Ecto neural progenitor cell (in vitro differentiated cells): ENCODE measurements at places on chromosomes 5 and 9.

DNA sequence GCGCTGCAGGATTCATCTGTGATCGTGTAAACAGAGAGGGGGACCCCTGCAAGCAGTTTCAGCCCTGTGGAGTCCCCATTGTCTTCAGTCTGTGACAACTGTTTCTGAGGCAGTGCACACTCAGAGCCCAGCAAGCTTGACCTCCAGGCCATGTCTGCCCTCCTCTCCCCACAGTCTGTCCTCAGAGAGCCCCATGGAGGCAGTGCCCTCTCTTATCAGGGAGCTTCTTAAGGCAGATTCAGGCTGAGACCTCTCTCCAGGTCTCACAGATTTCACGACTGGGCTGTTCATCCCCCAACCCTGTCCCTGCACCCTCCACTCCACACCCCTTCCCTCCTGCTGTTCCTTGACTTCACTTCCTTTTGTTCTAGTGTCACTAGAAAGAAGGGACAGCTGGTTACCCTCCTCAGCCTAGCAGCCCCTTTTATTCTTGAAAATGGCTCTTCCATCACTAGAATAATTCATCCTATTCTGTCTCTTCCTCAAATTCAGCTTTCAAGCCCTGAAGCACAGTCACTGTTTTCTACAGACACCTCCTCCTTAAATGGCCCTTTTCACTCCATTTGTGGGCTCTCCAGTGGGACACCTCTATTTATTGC, 218.4 kb downstream of the MED10 start:
- no peak for DNase-seq

DNA sequence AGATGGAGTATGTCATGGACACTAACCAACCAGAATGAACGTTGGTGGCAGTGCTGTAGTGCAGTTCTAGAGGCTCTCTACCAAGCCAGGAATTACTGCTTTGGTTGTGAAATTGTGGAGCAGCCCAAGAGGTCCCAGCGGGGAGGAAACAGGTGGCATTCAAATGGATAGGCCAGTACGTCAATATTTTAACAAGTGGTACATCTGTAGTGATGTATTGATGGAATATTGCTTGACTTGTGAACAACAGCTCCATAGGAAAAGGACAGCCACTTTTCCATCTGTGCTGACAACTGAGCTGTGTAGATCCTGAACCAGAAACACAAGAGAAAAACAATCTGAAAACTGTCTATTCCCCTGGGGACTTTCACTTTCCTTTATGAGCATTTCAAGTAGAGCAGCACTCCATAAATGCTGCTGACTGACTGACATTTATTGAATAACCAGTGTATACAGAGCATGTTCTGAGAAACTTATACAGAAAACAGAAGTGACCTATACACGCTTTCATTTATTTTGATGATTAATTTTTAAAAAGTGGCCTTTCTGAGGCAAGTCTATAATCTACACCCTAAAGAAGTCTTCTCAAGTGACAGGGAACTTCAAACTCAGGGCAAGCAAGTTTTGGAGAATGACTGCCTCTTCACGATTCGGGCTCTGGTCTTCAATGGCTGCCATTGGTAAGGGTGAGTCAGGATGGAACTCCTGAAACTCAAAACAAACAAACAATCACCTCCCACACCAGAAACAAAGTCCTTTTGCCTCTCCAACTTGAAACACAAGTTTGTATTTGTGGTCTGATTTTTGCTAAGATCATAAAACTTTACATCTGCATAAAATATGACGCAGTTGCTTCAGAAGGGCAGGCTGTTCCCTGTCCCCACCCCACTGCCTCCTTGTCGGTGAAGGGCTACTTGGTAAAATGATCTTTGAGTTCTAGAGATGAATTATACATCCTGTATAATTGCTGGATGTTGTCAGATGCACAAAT, 362.4 kb downstream of the NDUFS4 start:
- DNase-seq = no peak

GRCh38 chr9:105712773-105713172, 18.4 kb downstream of the TMEM38B start:
- no peak for DNase-seq

- no peak for DNase-seq
Observed at GRCh38 chr5:137282216-137282615, 216.9 kb downstream of the SPOCK1 start.

DNA sequence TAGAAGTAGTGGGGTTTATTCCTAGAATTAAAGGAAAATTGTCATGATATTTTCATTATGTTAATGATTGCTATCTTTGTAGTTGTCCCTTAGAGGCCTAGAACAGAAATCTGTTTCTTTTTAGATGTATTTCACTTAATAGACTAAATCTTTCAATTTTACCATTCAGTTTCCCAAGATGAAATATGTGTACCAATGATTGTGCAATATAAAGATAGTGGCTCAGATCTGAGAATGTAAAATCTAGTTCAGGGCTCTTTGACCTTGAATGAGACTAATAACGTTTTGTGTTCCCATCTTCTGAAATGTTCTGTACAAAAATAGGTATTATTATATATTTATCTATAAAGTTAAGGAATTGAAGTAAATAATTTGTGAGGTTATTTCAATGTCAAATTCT, 947.9 kb downstream of the DTWD2 start:
- no peak for DNase-seq

- DNase-seq = no peak
Observed at GRCh38 chr9:98318834-98319478, 63.5 kb upstream of the TBC1D2 start.

DNA sequence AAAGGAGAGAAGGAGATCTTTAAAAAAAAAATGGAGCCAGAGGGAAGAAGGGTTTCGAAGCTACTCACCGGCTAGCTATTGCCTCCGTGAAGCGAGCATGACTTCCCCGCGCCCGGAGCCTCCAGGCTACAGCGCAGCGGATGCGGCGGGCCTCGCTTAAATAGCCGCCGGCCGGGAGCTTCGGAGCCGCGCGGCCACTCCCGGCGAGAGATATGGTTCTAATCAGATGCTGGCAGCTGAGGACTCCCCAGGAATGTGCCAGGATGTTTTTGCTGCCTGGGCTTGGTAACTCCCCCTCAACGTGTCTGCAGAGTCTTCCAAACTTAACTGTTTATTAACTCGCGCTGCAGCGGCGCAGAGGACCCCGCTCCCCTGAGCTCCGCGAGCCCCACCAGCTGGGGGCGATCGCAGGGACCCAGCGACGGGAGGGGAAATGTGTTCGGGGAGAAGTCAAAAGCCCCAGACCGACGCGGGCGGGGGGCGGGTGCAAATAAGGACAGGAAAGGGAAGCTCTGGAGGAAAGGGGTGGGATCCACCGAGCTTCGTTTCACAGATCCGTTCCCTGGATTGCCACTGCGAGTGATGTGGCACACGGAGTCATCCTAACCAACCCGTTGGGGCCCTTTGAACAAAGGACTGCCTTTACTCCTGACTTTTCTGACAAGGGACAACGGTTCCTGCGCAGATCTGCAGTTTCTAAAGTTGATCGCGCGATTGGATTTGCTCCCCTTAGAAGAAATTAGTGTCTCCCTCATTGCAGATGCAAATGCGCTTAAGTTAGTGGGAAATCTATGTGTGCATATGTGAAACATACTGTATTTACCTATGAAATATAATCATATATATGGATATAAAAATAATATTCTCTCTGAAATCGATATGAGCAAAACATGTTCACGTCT, at the start of gene DAB2:
Gene DAB2, minus strand, starts transcription at position 245 of the 902 bp plus-strand sequence. CDS start 30,660 bp downstream, outside the sequence.
- peak; percentile 91 for DNase-seq

- no peak for DNase-seq
Observed at GRCh38 chr9:112894699-112895098, 4.0 kb upstream of the SLC46A2 start.

DNA sequence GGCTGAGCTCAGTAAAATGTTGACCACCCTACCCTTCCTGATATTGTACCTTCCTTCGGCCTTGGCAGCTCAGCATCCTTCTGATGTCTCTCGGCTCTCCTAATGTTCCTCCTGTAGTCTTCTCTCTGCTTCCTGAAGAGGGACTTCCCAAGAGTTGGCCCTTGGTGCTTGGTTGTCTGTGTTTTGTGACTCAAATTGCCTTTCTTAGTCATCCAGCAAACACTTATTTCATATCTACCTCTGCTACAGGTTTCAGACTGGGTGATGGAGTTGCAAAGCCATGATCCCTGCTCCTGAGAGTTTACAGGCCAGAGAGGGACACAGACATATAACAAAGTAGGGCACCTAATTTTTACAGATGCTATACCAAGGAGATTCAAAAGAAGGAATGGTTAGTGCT, 70.1 kb downstream of the SV2C start:
- no peak for DNase-seq

DNA sequence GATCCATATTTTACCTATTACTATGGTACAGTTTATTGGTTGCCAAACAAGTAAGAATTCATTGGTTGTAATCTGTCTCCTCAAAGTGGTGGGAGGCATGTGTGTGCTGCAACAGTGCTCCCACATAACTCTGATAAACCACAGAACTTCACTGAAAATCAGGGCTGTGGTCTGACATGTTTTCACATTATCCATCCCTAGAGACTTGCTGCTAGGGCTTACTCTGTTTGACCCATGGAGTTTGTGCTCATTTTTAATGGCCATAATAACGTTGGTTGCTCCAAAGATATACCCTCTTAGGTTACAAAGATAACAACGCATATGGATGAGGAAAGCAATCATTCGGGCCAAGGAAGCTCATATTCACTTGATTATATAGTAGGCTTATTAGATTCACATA, 37.0 kb downstream of the HACD4 start:
- DNase-seq = no peak

GRCh38 chr9:121861501-121862180, 210.2 kb downstream of the DAB2IP start:
- DNase-seq = peak; percentile 67

GRCh38 chr9:123912167-123912897, 17.6 kb downstream of the DENND1A start:
- DNase-seq = no peak

- no peak for DNase-seq
Observed at GRCh38 chr9:117927354-117927753, 223.2 kb downstream of the TLR4 start.

DNA sequence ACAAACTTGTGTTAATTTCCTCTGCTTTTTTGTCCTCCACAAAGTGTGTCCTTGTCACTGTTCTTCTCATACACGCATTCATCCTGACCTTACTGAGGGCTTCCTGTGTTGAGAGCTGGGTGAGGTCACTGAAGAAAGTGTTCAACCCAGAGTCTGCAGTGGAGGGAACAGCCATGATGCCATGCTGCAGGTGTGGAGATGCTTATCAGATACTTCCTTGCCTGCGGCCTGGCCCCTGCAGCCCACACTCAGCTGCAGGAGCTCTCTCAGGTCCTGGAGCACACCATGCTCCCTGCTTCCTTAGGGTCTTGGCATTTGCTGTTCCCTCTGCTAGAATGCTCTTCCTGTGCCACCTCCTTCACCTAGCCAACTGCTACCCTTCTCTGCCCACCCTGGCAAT, 108.1 kb upstream of the SPRY4 start:
- no peak for DNase-seq

- no peak for DNase-seq
Observed at GRCh38 chr5:76451031-76451701, 48.1 kb downstream of the IQGAP2 start.

DNA sequence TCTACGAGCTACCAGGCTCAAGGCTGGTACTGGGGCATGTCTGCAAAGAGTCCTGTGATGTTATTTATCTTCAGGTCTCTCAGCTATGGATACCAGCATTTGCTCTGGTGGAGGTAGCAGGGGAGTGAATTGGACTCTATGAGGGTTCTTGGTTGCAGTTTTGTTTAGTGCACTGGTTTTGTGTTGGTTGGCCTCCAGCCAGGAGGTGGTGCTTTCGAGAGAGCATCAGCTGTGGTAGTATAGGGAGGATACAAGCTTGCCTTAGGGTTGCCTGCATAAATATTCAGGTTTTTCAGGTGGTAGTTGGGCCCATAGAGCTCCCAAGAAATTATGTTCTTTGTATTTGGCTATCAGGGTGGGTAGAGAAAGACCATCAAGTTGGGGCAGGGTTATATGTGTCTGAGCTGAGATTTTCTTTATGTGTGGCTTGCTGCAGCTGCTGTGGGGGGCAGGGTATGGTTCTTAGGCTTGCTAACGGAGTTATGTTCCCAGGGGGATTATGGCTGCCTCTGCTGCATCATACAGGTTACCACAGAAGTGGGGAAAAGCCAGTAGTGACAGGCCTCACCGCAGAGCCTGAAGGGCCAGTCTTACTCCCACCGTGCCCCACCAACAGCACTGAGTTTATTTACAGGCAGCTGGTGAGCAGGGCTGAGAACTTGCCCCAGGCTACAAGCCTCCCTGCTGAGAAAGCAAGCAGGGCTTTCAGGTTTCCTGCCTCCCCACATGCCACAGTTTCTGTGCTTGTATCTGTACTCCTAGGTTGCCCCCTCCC, 9.7 kb upstream of the RIOK2 start:
- peak; percentile 50 for DNase-seq

- DNase-seq = no peak
Observed at GRCh38 chr5:177524941-177525655, 8.3 kb upstream of the DDX41 start.

DNA sequence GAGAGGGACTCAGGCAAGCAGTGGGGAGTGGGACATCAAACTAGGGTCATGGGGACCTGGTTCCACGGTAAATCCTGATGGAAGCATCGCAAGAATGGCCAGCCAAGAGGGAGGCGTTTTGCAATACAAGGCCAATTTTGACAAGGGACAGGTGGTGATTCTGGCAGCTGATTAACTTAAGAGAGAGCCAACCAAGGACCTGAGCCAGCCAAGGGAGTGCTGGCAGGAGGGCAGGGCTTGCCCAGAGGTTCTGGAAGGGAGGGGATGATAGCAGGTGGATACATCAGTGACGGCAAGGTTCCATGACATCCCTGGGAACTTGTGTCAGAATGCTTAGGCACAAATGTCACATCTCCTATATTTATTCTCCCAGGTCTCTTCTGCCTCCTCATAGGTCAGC, 32.8 kb upstream of the PUM3 start:
- no peak for DNase-seq

DNA sequence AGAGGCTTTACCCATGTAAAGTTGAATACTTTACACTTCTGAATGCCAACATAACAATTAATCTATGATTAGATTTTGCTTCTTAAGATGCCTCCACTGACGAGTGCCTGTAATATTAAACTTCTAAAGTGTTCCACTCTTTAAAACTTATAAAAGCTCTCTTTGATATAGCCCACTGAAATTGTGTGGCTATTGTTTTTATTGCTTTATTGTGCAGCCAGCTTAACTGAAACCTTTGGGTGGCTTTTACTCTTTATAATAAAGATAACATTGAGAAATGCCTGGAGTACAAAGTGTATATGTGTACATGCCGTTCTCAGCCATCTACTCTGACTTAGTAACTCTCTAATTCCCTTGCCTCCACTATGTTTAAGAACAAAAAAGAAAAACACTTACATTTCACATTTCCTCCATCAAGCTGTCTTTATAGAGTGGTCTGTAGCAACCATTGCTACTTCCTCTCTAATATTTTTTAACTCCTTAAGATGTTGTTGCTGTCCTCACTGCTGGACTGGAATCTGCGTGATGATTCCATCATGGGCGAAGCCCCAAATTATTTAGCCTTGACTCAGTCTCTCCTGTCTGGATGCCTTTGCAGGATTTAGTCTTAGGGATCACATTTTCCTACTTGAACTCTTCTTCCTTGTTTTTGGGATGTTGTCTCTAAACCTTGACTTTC, 9.1 kb downstream of the PIK3R1 start:
- no peak for DNase-seq
